ENCODE measurements at places on chromosomes 13 and 19. TPM values are rescaled to one million over a fixed set of nuclear protein-coding genes. Genes with fewer than 3 reads are reported as not detected.

DNA sequence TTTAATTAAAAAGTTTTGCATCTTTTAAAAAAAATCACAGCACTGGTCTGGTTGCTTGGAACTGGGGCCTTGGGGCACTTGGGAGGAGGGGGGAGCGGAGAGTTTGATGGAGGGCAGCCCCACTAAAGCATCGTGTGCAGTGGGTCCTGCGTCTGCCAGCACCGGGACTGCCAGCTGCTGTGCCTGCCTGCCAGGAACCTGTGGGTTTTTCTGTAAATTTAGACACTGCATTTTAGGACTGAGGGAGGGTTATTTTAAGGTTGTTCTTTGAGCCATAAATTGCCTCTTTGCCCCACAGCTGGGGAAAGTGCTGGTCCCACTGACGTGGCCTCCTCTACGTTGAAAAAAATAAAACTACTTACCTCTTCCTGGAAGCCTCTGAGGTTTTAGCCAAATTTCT, 2.9 kb downstream of the KLF2 start:
- peak overlapping the region; percentile 80 for H3K27ac ChIP-seq
- H3K36me3 ChIP-seq: peaks cover 42% of the 10 kb centered on the region
- peaks cover 60% of the 10 kb centered on the region for H3K4me1 ChIP-seq

DNA sequence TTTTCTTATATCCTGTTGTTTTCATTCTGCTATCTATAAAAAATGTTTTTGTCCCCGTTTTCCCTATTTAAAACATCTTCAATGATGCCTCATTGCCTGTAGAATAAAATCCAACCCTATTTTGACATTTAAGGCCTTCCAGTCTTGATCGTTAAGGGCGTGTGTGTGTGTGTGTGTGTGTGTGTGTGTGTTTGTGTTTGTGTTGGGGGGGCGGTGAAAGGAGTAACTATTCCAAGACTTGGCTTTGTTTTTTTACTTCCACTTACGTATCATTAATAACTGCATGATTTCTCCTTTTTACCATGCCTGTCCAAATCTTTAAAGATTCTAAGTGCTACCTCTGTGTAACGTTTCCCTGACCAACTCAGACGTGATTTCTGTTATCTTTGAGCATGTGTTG, 784 bp downstream of the PIBF1 start:
- H3K4me1 ChIP-seq: peaks cover 16% of the 10 kb centered on the region
- H3K27ac ChIP-seq: peak overlapping the region; percentile 91
- peaks cover 16% of the 10 kb centered on the region for H3K36me3 ChIP-seq
- H3K4me3 ChIP-seq: peak overlapping the region; percentile 91

DNA sequence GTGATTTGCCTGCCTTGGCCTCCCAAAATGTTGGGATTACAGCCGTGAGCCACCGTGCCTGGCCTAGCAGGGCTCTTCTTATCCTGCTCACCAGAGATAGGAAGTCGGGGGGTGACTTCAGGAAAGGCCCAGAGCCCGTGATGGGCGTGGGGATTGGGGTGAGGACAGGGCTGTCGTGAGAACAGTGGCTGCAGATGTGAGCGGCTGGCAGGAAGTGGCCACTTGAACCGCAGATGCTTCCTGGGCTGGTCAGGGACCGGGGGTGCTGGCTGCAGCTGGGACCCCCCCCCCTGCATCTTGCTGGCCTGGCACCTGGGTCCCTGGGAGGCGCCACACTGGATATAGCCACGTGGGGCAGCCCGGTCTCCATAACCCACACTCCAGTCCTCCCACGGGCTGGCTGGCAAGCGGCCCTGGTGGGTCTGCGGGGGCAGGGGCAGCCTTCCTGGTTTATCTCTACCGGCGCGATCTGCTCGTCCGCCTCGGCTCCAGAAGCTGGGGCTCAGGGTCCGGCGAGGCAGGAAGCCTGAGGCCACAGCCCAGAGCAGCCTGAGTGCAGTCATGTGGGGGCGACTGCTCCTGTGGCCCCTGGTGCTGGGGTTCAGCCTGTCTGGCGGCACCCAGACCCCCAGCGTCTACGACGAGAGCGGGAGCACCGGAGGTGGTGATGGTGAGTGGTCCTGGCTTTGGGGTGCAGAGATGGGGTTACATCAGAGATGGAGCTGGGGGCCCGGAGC, at the start of gene F2RL3:
Gene F2RL3 (plus strand): TSS at position 371 of the 737 bp plus-strand sequence. CDS start 191 bp downstream, at position 562.
- no peak within 1 kb of the TSS for H3K4me3 ChIP-seq
- no peak within 1 kb of the TSS for H3K27ac ChIP-seq
- DNase-seq: no peak
- H3K4me1 ChIP-seq: peaks cover 41% of the 10 kb centered on the region
- no peaks in the 10 kb centered on the region for H3K36me3 ChIP-seq
- H3K27me3 ChIP-seq: no peaks in the 10 kb centered on the region

DNA sequence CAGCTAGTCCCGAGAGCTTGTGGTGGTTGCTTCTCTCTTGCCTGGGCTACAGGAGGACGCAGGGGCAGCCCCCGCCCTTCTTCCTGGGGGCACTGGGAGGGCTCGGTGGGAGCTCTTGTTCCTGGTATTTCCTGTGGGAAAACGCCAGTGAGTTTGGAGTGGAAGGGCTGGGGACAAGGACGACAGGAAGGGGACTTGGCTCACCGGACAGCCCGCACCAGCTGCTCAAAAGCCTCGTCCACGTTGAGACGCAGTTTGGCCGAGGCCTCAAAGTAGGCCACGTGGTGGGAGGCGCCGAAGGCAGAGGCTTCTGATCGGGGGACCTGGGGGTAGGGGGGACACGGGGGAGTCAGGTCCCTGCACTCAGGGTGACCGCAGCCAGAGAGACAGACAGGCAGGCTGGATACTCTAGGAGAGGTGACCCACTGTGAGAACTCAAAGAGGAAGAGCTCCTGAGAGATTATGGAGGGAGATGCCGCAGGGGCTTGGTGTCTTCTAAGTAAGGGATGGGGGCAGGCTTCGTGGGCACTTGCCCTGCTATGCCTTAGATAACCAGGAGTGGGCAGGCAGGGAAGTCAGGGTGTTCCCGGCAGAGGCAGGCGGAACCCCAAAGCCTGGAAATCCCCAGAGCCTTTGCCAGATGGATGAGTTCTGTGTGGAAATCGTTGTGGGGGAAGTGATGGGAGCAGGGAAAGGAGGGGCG, 4.3 kb downstream of the RRAS start:
- peaks cover 19% of the 10 kb centered on the region for H3K4me1 ChIP-seq
- H3K27ac ChIP-seq: no peak overlapping the region
- H3K36me3 ChIP-seq: no peaks in the 10 kb centered on the region
- H3K27me3 ChIP-seq: no peaks in the 10 kb centered on the region
- H3K4me3 ChIP-seq: no peak overlapping the region

ZNF653 gene
- 10.8 TPM for total RNA-seq

DNA sequence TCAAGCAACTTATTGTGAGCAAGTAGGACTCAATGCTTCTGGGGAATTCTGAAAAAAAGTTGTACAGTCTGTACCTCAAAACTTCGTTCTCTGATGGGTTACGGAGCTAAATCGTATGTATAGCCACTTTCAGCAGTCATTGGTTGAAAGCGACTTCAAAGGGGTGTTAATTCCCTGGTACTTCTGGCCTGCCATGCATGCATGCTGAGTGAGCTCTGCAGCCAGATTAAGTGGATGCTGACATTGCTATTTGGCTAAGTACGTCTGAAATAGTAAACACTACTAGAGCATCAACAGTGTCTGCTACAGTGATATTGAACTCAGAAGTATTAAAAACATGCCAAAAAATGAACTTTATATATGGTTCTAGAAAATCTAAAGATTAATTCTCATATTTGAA, 1183.1 kb upstream of the PCDH20 start:
- H3K36me3 ChIP-seq: no peaks in the 10 kb centered on the region
- no peaks in the 10 kb centered on the region for H3K4me1 ChIP-seq
- H3K27ac ChIP-seq: no peak overlapping the region
- DNase-seq: no peak
- no peak overlapping the region for H3K4me3 ChIP-seq

Measured in natural killer cell (primary cell).